ENCODE measurements at places on chromosomes 5 and 9.

DNA sequence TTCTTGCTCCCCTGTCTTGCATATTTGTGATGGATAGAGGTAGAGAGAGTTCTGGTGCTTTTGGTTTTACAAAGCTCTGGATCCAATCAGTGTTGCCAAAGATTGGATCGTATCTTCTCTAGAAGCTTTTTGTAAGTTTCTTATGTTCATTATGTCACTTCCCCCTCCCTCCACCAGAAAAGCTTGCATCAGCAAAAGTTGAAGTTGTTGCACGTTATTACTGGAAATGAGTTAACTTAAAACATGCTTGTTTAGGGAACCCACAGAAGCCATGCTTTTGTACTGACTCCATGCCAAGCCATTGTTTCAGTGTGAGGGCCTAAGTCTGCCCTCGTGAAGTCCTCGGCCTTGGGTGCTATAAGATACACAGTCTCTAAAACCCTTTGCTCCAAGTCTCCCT, 186.5 kb downstream of the ERCC6L2 start:
- no peak for DNase-seq

DNA sequence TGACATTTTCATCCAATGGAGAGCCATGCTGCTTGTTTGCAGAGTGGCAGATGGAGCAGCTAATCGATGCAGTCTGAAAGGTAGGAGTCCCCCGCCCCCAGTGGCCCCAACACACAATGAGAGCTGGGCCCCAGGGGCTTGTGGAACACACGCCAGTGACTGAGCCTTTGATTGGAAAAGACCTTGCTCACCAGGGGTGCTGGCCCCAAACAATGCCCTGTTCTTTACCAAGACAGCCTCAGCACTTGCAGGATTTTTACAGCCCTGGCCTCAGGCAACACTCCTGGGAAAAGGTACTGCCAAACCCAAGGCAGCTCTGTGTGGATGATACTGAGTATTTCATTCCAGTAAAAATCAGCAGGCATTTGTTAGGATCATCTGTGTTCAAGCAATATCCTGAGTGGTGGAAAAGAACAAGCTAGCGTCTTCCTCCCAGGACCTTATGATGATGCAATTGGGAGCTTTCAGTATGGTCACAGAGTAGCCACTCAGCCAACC, 276.8 kb upstream of the CLINT1 start:
- peak; percentile 26 for DNase-seq

GRCh38 chr9:84170521-84171141, 169.9 kb downstream of the SLC28A3 start:
- peak; percentile 72 for DNase-seq

GRCh38 chr9:26243726-26244125, 565.5 kb upstream of the TUSC1 start:
- no peak for DNase-seq

- DNase-seq: no peak
Measured at GRCh38 chr9:133627341-133627740, 8.8 kb upstream of the DBH start.

GRCh38 chr5:124599028-124599973, 147.1 kb downstream of the ZNF608 start:
- peak; percentile 15 for DNase-seq

Data from hindlimb muscle (tissue), 1 donor.